Stimulated activated CD4-positive, alpha-beta T cell treated with anti-CD3 and anti-CD28 coated beads, Interleukin-12 subunit alpha, Interleukin-12 subunit beta, amount 100 ng/mL, for 4 hours (primary cell): ENCODE measurements at places on chromosomes 2 and 18.

- DNase-seq = no peak
Observed at GRCh38 chr2:215554689-215555498, 119.0 kb upstream of the FN1 start.

DNA sequence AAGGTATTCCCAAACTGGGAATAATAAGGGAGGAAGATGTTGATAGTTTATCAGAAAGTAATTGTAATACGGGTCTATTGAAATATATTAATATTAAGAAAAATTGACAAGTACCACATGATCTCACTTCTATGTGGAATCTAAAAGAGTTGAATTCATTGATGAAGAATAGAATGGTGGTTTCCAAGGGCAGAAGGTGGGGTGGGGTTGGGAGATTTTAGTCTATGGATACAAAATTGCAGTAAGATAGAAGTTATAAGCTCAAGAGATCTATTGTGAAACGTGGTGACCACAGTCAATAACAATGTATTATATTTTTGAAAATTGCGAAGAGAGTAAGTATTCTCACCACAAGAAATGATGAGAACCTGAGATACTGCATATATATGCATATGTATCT is 38.9 kb downstream of the COL3A1 start:
- DNase-seq = no peak

DNA sequence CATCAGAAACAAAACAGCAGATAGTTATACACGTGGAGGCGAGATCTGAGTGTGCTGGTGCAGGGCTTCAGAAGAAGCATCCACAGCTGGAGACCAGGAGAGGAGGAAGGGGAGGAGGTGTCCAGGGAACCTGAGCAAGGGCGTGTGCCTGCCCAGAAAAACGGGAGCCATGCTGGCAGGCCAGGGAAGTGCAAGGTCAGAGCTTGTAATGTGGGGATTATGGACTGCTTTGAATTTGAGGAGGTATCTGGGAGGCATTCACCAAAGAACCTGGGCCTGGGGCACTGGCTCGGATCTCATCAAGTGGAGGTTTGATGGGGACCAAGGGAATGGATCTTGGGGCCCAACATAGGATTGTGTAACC is 12.6 kb downstream of the PSD4 start:
- DNase-seq = no peak

GRCh38 chr2:181680055-181680936 is at the start of gene NEUROD1:
NEUROD1 (minus strand) TSS chr2:181680517; CDS start chr2:181678860, 1,657 bp downstream.
- no peak for DNase-seq

GRCh38 chr18:13393338-13393737 is 174.8 kb downstream of the LDLRAD4 start:
- DNase-seq = no peak

- DNase-seq = no peak
Observed at GRCh38 chr18:79548621-79548985, 131.0 kb upstream of the CTDP1 start.

- no peak for DNase-seq
Observed at GRCh38 chr2:64500549-64500948, 23.6 kb upstream of the AFTPH start.

DNA sequence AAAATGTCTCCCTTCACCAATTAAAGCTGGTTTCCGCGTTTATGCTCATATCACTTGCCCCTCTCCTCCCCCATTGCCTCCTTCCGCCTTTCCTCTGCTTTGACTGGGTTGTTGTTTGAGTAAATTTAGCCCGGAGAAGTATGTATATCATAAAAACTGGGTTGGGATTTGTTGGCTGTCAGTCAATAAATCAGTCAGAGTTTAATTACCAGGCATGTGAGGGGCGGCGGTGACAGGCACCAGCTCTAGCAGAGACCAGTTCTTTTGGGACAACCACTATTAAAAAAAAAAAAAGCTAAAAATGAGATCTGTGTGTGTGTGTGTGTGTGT is 382.4 kb upstream of the SMIM21 start:
- no peak for DNase-seq

GRCh38 chr18:8424917-8425725 is 184.1 kb upstream of the RAB12 start:
- no peak for DNase-seq

DNA sequence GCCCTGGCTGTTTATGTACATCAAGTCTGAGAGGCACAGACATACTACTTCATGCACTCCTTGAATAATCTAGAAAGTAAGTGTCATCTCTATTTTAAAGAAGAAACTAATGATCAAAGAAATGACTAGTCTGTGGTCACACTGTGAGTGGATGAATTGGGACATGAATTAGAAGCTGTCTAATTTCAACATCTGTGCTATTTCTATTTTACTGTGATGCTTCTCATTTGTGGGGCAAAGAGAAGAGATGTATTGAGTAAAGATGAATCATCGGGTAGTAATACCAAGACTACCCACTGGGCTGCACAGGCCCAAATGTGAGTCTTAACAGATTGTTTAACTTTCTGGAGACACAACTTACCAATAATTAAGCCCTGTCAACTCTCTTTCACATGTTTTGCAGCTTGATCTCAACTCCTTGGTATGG is 42.4 kb upstream of the MTIF2 start:
- no peak for DNase-seq

DNA sequence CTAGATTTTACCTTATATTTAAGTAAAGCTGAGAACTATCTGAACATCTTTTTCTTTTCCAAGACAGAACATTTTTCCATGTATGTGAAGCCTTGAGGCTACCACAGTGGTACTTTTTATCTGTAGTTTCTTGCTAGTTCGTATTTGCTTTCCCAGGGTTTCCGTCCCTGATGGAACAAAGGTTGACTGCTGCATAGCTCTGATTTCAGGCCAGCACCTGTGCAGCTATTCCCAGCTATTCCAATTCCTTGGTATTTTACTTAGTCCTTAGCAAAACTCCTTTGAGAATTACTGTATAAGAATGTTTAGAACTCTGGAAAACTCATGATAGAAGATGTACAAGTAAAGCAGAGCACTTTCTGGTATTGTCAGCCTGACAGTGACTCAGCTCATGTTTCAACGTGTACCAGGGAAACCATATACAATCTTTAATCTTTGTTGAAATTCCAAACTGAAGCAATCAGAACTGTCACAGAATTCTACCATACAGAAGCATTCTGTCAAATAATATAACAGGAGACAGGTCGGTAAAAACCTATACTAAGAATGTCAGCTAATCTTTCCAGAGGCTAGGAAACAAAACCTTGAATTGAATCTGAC is 162.2 kb downstream of the PKP4 start:
- no peak for DNase-seq

GRCh38 chr2:31413862-31414550 is 536 bp downstream of the XDH start:
- DNase-seq = no peak

GRCh38 chr2:138182250-138182936 is 218.1 kb downstream of the HNMT start:
- no peak for DNase-seq

- no peak for DNase-seq
Observed at GRCh38 chr2:145086910-145087309, 567.0 kb upstream of the ZEB2 start.

DNA sequence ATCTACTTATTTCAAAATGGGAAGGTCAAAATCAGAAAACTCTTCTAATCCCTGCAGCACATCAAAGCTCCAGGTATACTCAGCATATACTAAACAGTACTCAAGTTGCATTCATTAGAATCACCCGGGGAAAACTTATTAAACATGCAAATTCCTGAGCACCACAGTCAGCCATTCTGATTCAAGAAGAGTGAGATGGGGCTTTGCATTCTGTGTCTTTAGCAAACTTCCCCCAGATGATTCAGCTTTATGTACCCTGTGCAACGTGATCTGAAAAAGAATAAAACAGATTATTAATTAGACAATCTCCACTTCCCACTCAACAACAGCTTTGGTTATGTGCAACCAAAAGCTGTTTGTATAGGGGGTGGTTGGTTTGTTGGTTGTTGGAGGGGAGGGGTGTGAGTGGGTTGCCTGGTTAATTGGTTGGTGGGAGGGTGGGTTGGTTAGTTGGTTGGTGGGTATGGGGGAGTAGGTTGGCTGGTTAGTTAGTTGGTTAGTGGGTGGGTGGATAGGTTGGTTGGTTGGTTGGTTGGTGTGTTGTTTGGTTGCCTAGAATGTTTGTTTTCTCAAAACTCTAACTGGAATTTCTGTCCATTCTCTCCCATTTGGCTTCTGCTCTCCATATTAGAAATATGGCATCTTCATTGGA is 112.5 kb upstream of the AGAP1 start:
- DNase-seq = no peak

GRCh38 chr2:44752761-44753160 is 188.7 kb upstream of the SIX3 start:
- DNase-seq = no peak

DNA sequence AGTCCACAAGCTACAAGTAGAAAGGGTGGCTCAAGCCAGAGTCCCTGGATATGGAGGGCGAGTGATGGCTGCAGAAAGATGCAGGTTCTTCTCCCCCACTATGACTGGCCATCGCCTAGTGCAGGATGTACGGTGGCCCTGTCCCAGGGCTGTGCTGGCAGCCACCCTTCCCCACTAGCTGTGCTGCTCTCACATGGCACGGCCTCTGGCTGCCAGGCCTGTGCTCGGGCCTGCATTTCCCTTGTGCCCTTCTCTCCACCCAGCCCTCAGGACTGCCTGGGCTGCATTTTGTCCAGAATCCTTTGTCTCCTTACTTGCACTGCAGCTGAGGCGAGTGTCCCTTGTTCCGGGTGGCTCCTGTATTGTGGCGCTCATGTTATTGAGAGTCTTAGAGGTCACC is 1.6 kb upstream of the RAMP1 start:
- no peak for DNase-seq

- DNase-seq = no peak
Observed at GRCh38 chr2:120237491-120237902, 14.3 kb upstream of the TMEM185B start.

DNA sequence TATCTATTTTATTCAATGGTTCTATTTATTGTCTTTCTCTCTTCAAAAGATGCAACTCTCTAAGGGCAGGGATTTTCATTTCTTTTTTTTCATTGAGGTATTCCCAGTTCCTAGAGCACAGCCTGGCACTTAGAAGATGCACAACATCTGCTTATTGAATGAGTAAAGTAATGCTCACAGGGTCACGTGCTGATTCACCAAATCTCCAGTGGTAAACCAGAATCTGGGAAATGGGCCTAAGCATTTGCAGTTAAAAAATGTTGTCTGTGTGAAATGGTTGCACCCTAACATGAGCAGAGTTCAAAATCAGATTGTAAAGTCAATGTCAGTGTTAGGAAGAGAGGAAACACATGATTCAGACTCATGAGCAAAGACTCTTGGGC is 15.8 kb downstream of the SLC8A1 start:
- DNase-seq = no peak

DNA sequence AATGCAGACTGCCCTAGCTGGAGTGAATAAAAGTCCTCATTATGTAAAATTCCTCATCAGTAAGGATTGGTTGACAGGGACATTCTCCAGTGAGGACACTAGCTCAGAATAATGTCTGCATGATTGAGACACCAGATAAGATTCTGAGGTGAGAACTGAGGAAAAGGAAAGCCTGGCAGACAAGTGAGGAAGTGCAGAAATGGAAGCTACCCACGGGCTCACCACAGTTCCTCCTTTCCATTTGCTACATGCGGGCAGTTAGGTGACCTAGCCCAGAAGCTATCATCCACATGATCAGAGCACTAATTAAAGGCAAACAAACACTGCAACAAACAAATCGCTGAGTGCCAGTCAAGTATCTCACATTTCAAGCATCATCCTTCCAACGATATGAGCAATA is 27.7 kb downstream of the NETO1 start:
- no peak for DNase-seq
